ENCODE measurements at places on chromosomes 7 and 10.

GRCh38 chr7:90892213-90892612 is 296.1 kb downstream of the CDK14 start:
- no peak for DNase-seq

DNA sequence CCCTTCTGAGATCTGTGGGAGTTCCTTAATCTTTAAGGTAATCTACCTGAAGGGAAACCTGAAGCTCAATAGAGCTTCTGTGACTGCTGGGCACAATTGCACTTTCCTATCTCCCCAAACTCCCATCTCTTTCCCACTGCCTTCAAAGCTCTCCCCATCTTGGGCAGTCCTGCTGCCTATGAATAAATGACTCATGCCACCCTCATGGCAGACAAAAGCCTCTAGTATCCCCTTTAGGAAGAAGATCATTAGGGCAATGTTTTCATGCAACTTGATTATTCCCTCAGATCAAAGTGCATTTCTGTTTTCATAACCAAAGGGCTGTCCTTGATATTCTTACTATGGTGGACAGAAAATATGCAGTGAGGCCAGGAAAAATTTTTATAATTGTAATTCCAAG is 704.9 kb upstream of the LRRN3 start:
- no peak for DNase-seq

DNA sequence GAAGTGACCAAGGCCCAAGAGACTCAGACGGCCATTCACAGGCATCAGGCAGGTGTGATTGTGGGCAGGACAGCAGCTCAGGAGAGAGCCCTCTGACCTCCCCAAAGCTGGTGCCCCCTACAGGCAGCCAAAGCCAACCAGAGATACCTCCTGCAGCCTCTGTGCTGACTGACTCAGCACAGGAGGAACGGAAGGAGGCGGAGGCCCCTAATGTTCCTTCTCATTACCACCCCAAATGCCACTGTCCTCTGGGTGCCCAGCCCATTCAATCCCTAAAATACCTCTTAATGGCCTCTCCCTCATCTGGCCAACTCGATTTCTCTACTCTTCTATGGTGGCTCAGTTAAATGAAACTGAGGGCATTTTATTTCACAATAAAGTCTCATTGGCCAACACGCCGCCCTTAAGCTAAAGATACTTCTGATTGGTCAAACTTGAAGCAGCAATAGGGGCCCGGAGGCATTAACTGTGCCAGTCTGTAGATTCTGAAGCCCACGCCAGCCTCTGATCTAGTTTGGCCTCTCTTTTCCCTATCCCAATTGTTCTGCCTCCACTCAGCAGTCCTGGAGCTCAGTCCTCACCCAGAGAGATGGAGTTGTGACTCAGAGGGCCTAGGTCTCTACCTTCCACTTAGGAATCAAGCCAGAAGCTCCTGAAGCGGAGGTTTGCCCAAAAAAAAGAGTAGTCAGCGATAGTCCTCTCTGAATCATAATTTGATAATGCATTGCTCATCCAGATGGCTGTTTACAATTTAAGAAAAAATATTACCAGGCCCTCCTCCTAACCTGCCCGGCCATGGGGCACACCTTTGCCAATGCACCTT is 1.2 kb downstream of the CYREN start:
- peak; percentile 37 for DNase-seq

DNA sequence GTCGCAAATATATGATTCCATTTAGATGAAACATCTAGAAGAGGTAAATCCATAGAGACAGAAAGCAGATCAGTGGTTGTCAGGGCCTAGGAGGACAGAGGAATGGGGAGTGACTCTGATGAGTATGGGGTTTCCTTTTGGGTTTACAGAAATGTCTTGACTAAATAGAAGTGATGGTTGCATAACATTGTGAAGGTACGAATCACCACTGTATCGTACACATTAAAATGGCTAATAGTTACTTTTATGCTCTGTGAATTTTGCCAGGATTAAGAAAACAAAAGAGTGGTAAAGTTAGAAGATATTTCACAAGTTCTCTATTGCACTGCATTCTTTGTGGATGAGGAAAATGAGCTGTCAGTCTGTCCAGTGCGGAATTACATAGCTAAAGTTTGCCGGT is 407.4 kb downstream of the KCNMA1 start:
- DNase-seq = no peak

GRCh38 chr7:50314836-50315592 is 10.5 kb downstream of the IKZF1 start:
- DNase-seq = no peak

DNA sequence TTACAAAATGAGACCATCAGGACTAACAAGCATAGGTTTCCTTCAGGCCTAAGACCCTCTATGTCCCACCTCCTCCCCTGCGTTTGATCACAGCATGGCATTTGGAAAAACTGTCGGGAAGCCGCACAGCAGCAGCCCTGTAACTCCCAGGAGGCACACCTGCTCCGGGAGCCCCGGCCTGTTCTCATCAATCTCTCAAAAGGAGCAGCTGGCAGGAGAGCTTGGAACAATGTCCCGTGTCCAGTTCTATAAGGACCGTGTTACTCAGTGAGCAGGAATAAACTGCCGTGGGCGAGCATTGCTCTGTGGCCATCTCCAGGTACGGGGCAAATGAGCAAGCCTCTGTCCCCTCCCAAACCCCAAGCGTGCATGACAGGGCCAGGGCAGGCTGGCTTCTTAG is 236.9 kb downstream of the SFMBT2 start:
- no peak for DNase-seq

GRCh38 chr7:96416116-96416515 is 94.2 kb upstream of the SLC25A13 start:
- DNase-seq = no peak

DNA sequence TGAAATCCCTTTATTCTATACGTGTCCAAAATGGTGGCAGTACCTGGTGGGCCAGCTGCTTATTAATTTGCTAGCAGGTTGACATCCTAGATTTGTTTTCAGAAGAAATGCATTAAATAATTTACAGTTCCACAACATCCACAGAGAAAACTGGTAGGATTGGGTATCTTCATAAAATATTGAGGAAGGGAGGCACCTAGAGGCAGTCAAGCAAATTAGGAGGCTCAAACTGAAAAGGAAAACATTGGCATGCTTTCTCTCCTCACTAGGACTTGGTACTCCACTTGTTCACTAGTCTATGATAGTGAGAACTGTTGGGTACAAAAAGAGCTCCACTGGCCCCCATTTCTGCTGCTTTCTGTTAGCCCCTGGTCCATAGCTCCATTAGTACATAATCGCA is 18.3 kb upstream of the LRGUK start:
- DNase-seq = no peak

- no peak for DNase-seq
These were observed 139.7 kb upstream of the SH2B2 start for GRCh38 chr7:102147008-102147407.

DNA sequence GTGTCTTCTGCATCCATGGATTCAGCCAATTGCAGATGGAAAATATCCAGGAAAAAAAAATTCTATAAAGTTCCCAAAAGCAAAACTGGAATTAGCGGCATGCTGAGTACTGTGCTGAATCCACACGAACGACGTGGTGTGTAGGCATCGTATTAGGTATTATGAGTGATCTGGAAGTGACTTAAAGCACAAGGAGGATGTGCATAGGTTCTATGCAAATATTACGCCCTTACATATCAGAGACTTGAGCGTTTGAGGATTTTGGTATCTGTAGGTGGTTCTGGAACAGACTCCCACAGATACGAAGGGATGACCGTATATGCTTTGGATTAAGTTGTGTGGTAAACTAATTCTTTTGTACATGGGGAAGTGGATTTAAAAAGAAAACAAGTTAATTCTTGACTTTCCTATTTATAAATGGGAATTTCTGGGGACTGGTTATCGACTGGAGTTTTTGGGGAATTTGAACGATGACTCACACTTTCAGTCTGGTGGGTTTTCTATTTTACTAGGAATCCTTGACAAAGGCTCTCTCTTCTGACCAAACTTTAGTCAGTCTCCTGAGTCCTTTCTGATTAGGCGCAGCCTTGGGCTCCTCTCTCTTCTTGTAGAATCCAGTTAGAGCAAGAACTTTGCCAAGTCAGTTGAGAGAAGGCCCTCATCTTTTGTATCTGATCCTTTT is 5.4 kb upstream of the NUB1 start:
- DNase-seq = no peak

All from stimulated activated CD8-positive, alpha-beta memory T cell treated with anti-CD3 and anti-CD28 coated beads, Interleukin-15, amount 100 ng/mL, for 4 hours (primary cell).